ENCODE measurements at places on chromosomes 4 and X.
A peak's percentile ranks its signal among the peaks of the same experiment; 100 is the strongest.

- DNase-seq: no peak
Observed at GRCh38 chr4:151389311-151389710, 19.7 kb upstream of the FHIP1A start.

DNA sequence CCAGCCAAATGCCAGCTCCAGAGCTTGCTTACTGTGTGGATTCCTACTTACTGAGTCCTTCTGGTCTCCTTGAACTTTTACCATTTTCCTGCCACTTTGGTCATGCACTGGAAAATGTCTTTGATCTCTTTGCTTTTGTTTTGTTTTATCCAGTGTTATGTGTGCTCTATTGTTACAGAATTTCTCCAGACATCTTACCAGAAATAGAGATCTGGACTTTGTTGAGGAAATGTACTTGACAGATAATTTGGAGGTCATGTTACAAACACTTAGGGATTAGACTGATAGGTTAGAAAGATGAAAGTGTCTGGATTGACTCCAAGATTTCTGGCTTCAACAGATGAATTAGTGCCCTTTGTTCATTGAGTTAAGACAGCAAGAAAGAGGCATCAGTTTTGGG, 5.7 kb upstream of the ZNF330 start:
- no peak for DNase-seq

- DNase-seq: no peak
Observed at GRCh38 chrX:110675886-110676285, 119.7 kb downstream of the CHRDL1 start.

GRCh38 chr4:86233681-86234080, 126.2 kb downstream of the MAPK10 start:
- DNase-seq: no peak

DNA sequence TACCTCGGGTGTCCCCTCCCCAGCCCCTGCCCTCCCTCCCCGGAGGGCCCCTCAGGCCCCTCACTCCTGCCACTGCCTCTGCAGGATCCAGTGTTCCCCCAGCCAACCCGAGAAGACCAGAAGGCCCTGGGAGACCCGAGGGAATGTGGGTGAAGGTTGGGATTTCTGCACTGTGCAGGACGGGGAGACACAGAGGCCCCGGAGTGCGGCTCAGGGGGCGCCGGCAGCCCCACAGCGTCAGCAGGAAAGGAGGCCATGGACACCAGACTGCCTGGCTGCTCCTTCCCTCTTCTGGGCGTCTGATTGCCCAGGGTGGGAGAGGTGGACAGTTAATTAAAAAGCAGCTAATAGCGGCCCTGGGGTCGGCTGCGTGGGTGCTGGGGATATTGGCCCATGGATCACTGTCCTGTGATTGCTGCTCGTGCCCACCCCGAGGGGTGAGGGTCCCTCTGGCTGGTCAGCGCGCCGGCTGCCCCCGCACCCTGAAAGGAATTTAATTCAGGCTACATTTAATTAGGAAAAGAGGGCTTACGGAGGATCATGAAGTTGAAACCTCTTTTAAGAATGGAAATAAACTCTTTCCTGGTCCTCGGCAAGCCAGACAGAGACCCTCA, 57.8 kb upstream of the NKX1-1 start:
- DNase-seq: no peak

- DNase-seq: no peak
Observed at GRCh38 chr4:185941461-185941860, 127.5 kb upstream of the TLR3 start.

- DNase-seq: no peak
Observed at GRCh38 chr4:93355411-93355810, 473.1 kb upstream of the ATOH1 start.

GRCh38 chr4:183205709-183206108, 106.7 kb downstream of the WWC2 start:
- DNase-seq: no peak

DNA sequence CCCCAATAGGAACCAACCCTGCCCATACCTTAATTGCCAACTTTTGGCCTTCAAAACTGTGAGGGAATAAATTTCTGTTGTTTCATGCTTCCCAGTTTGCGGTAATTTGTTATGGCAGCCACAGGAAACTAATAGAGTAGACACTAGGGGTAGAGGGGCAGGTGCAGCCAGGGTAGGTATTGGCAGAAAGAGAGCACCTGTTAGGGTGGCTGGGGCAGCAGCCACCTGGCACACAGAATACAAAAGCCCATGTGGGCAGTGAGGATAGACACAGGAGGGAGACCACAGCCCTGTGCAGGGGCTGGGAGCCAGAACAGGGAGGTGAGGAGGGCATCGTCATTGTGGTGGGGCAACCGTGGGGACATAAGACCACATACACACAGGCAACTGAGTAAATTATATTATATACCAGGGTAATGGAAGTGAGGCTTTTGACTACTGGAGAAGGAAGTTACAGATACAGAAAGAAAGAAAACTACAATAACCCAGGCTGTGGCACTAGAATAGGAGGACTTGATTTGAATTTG, 28.2 kb downstream of the IRF2 start:
- DNase-seq: no peak

GRCh38 chr4:124025428-124025827, 628.8 kb downstream of the SPRY1 start:
- no peak for DNase-seq

- no peak for DNase-seq
Observed at GRCh38 chr4:188111955-188112354, 2.6 kb upstream of the TRIML2 start.

DNA sequence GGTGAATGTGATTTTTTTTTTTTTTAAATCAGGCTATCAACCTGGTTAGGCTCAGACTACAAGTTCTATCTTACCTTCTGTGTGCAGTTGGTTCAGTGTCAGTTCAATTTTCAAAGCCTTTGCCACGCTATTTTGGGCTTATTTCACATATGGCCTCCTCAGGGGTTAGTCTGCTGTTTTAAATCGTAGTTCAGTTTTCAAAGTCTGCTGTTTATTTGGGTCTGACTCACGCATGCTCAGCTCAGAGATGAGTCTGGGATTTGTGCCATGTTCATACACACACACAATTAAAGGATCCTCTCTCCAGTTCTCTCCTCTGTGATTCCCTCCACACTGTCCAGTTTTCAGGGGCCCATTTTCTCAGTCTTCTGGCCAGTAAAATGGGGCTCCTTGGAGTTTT, 32.3 kb upstream of the ZFX start:
- peak; percentile 50 for DNase-seq

DNA sequence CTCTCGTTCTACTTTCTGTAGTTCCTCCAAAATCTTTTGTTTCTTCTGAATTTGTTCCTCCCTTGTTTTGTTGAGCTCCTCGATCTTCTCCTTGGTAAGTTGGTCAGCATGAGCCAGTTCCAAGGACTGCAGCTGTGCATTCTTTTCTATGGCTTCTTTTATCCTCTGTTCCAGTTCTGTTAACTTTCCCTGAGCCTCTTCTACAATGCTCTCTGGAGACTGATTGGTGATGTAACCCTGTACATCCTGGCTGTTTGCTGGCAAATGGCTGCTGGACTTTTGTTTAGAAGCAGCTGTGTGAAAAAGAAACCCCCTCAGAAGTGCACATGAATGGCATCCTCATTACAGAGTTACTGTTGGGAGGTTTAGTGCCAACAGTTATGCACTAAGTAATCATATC, 70.5 kb upstream of the COX18 start:
- no peak for DNase-seq

- no peak for DNase-seq
Observed at GRCh38 chr4:182230256-182230655, 12.9 kb upstream of the TENM3 start.

DNA sequence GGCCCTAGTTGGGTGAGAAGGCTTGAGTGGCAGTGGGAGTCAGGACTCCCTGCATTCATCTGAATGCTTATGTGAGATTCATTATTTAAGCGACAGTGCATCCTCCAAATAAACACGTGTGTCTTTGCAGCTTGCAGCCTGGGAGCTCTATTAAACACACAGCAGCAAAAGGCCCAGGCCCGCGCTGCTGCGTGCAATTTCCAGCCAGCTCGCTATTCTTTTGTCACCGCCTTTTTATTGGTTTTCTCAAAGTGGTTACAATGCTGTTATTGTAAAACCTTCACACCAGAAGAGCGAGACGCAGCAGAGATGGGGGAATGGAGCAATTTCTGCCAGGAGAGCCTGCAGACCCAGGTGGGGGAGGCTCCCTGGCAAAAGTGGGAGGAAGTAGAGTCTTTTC, 252.5 kb downstream of the BCOR start:
- no peak for DNase-seq

- no peak for DNase-seq
Observed at GRCh38 chr4:145061318-145061920, 36.6 kb downstream of the ANAPC10 start.

- DNase-seq: no peak
Observed at GRCh38 chr4:176099314-176099713, 33.7 kb downstream of the WDR17 start.

GRCh38 chrX:2694914-2695267, 3.8 kb downstream of the CD99 start:
- DNase-seq: no peak

GRCh38 chr4:61556277-61556676, 356.2 kb downstream of the ADGRL3 start:
- DNase-seq: no peak
